CD4-positive, alpha-beta memory T cell (primary cell): ENCODE measurements at places on chromosomes 2 and 18.

- DNase-seq = no peak
These were observed 68.8 kb downstream of the EMX1 start for GRCh38 chr2:72985891-72986683.

GRCh38 chr2:75800456-75800855 lies 89.7 kb upstream of the GCFC2 start:
- no peak for DNase-seq

- no peak for DNase-seq
These were observed 358.1 kb upstream of the SYT4 start for GRCh38 chr18:43635397-43635796.

DNA sequence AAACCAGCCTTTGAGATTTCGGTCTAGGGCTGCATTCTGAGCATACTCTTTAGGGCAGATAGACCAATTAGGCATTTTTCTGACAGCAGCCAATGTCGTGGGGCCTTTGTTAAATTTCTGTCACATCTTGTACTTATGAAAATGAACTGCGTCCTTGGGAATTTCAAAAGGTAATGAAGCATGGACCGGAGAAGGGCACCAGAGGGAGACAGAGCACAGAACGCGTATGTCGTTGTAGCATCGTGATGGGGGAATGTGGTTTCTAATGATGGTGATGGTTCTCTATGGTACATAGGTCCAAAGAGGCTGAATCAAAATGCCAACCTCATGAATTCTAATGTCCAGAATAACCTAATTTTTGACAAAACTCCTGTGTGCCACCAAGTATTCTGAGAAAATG lies 483.9 kb upstream of the CRIM1 start:
- DNase-seq = no peak

DNA sequence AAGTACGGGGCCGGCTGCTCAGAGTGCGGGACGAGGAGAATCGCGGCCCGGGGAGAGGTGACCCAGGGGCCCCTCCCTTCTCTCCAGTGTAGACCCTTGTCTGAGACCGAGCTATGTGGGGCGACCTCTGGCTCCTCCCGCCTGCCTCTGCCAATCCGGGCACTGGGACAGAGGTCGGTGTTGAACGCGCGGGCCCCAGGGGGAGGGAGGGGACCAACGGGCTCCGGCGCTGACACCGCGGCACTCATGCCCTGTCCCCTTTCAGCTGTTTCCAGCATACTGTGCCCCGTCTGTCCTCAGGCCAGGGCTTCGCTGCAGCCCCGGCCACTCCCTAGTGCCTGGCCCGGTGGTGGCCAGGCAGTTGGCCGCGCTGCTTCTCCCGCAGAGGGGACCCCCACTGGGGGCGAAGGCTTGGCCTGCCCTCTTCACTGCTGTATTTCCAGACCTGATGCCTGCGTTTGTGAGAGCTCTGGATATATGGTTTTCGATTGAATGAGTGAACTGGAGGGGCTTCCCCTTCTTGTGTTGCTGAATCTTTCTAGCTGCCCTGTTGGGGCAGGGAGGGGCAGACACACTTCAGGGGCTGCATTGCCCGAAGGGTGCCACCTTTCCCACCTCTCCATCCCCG lies 809 bp downstream of the DBI start:
- DNase-seq = peak; percentile 20

DNA sequence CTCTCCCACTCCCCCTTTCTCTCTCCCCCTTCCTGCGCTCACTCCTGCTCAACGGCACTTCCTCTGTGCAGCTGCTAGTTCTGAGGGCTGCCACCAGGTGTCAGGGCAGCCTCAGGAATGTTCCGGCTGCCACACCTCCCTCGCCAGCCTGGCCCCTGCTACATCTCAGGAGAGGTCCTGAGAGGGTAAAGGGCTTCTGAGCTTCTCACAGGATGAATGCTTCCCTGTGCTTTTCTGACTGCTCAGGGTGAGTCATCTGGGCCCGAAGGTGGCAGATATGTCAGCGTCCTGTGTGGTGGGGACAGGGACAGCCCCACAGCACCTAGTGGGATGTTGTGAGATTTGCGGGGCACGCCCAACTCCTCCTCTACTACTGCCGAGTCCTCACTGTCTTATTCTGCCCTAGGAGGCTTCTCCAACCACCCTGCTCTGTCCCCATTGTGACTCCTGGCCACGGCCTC lies 49.0 kb downstream of the PLEKHB2 start:
- peak; percentile 66 for DNase-seq

DNA sequence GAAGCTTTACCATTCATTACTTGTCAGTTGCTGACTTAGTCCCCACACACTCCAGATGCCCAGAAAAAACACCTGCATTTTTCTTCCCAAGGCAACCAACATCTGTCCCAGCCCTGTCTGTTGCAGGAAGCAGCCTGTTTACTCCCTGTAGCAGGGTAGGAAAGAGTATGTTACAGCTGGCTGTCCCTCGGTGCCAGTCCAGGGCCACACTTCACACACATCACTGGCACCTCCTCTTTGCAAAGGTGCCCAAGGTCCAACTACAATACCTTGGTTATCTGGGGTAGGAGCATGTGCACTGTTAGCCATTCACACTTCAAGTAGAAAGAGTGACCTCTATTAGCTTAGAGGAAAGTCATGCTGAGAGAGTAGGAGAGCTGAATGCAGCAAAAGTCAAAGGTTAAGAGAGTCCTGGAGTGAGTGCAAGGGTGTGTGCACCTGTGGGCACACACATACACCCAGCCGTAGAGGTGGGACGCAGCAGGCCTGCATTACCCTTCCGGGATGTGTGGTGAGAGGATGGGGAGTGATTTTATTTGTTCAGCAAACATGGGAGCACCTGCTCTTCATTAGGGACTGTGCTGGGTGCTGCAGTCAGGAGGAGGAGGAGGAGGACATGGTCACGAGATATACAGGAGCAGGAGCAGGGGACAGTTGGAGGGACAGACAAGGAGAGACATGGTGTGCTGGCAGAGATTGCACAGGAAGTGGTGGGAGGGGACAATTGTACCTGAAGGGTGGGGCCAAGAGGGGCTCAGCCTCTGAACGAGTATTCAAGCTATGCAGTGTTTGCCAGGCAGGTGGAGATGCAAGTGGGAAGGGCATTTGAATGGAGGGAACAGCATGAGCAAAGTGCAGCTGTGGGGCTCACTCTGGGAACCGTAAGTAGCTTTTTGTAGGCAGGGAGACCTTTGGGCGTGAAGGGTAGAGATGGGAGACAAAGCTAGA lies 69.8 kb downstream of the TSN start:
- no peak for DNase-seq

GRCh38 chr2:63680455-63680854 lies 91.7 kb downstream of the MDH1 start:
- DNase-seq = no peak

DNA sequence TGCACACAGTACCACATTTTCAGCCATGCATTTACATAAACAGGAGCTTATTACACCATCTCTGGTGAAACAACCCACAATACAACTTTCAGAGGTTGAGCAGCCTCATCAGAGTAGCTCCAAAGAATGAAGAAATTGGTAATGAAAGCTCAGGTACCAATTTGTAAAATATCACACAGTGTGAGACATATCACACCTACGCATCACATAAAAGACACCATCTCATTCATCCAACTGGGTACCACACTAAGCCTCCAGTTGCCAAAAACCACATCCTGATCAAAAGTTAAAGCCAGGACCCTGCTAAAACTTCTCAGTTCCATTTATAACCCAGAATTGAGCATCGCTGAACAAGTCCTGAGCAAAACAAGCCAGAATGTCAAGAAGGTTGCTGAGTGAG lies 4.6 kb downstream of the TMEM163 start:
- DNase-seq = no peak

- no peak for DNase-seq
These were observed 252.1 kb downstream of the SLC8A1 start for GRCh38 chr2:40199771-40200170.

- DNase-seq = no peak
These were observed 21.2 kb downstream of the TUBB6 start for GRCh38 chr18:12329125-12329698.

- DNase-seq = no peak
These were observed 60.0 kb upstream of the LRP1B start for GRCh38 chr2:142190805-142191204.

DNA sequence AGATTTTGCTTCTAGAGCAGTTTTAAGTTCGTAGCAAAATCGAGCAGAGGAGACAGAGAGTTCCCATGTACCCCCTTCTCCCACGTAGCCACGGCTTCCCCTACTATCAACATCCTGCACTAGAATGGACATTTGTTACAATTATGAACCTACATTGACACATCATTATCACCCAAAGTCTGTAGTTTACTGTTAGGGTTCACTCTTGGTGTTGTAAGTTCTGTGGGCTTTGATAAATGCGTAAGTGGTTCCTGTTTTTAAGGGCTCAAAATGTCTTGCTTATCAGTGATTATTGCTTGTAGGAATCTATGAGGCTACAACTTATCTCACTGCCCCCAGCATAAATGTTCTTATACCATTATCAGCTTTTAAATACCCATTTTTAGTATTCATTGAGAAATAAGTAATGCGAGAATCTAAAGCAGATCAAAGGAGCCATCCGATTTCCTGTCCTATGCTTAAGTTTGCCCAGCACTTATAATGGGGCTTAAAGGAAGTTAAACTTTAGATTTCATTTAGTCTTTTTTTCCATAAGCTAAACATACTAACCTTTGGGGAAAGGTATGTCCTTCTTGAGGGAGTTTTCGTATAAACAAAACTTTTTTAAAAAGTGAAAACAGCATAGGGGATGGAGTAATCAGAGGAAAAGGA lies 118.7 kb downstream of the HAUS1 start:
- DNase-seq = peak; percentile 22

- DNase-seq = no peak
These were observed 29.9 kb upstream of the IMPA2 start for GRCh38 chr18:11951390-11951851.

DNA sequence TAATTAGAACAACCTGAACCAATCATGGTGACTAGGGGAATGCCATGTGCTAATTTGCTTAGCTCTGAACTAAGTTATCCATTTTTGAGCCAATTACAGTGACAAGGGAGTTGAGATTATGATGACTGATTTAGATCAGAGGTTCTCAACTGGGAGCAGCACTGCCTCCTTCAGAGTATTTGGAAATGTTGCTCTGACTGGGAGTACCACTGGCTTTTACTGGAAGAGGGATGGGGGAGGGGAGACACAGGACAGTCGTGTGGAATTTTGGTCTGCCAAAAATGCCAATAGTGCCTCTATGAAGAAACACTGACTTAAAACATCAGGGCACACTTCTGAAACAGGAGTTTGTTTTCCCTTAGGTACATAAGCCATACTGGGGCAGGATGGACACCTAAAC lies 48.1 kb upstream of the VPS54 start:
- DNase-seq = no peak

GRCh38 chr2:85394976-85395375 lies 15.2 kb downstream of the CAPG start:
- no peak for DNase-seq

GRCh38 chr2:71130905-71131244 lies 441 bp downstream of the MPHOSPH10 start:
- no peak for DNase-seq

GRCh38 chr2:118049816-118050140 lies 35.9 kb upstream of the CCDC93 start:
- DNase-seq = no peak

- DNase-seq = no peak
These were observed 53.4 kb upstream of the RALBP1 start for GRCh38 chr18:9421901-9422327.

- no peak for DNase-seq
These were observed 1404.9 kb upstream of the NXPH2 start for GRCh38 chr2:140185076-140185475.

DNA sequence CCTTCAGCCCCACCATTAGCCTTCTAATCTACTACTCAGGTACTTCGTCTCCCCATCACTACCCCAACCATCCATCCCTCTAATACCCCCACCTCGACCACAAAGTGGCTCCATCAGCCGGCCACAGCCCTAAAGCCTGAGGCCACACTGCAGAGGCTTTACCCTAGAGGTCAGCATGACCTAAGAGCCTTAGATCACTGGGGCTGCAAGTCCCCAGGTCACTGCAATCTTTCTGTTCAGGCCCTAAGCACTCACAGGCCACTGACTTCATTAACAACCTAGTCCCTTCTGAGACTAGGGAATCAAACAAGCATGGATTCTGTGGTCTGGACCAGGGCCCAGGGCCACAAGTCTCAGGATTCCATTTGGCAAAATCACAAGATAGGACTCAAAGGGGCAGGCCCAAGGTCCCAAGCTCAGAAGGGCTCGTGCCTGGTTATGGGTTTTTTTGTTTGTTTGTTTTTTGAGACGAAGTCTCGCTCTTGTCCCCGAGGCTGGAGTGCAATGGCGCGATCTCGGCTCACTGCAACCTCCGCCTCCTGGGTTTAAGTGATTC lies 37.0 kb upstream of the PKDCC start:
- DNase-seq = no peak

- DNase-seq = no peak
These were observed 196.6 kb downstream of the PMAIP1 start for GRCh38 chr18:60096428-60096827.

DNA sequence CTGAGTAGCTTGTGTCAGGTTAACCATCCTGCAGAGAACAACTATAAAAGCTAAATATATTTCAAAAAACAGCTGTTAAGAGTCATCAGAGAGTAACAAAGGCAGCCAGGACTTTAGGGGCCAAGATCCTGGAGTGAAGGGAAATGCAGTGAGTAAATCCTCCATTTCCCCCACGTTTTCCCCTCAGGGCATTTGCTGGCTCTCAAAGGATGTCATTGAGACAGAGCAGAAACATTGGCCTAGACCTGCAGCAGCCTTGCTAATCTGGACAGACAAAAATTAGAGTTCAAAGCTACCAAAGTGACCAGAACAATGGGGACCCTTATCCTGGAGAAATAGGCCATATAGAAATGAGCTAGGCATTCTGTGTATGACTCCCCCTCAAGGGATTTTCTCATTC lies 21.1 kb upstream of the KLHL29 start:
- no peak for DNase-seq

- DNase-seq = no peak
These were observed 31.4 kb downstream of the HEATR5B start for GRCh38 chr2:37052600-37053332.

- DNase-seq = no peak
These were observed 408.7 kb upstream of the KCNH7 start for GRCh38 chr2:163247156-163247846.

GRCh38 chr18:48186131-48186766 lies 222.9 kb downstream of the ZBTB7C start:
- no peak for DNase-seq
